Activated naive CD8-positive, alpha-beta T cell treated with anti-CD3 and anti-CD28 coated beads, Interleukin-2, amount 50 U/mL, for 24 hours (primary cell): ENCODE measurements at places on chromosomes 4 and X.

DNA sequence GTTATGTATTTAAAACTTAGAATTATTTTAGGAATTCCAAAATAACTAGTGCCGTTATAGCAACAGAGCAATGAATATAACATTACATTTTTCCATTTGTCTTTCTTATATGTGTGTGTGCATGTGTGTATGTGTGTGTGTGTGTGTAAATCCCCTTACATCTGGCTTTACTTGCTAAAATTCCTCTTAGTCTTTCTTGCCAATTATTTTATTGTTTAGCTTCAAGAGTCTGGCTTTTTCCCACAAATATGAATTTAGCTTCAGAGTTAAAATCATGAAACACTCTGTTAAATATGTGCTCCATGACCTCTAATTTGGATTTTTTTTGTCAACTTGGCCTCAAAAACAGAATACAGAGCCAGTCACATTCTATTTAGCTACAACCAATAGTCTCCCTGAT, 18.9 kb downstream of the FGF13 start:
- no peaks in the 10 kb centered on the region for H3K4me1 ChIP-seq
- no peak overlapping the region for H3K27ac ChIP-seq
- no peaks in the 10 kb centered on the region for H3K36me3 ChIP-seq
- no peak overlapping the region for H3K4me3 ChIP-seq

- H3K4me1 ChIP-seq: peaks cover 27% of the 10 kb centered on the region
- no peak for DNase-seq
- no peak overlapping the region for H3K4me3 ChIP-seq
- H3K27ac ChIP-seq: peak overlapping the region; percentile 1
- peaks cover 6% of the 10 kb centered on the region for H3K36me3 ChIP-seq
These were observed 6.2 kb downstream of the ARFIP1 start for GRCh38 chr4:152785639-152786615.

- H3K4me1 ChIP-seq: no peaks in the 10 kb centered on the region
- no peak for DNase-seq
- H3K36me3 ChIP-seq: no peaks in the 10 kb centered on the region
- H3K27me3 ChIP-seq: peaks cover 5% of the 10 kb centered on the region
- no peak overlapping the region for H3K27ac ChIP-seq
- H3K4me3 ChIP-seq: no peak overlapping the region
These were observed 316.1 kb upstream of the EMCN start for GRCh38 chr4:100833906-100834305.

DNA sequence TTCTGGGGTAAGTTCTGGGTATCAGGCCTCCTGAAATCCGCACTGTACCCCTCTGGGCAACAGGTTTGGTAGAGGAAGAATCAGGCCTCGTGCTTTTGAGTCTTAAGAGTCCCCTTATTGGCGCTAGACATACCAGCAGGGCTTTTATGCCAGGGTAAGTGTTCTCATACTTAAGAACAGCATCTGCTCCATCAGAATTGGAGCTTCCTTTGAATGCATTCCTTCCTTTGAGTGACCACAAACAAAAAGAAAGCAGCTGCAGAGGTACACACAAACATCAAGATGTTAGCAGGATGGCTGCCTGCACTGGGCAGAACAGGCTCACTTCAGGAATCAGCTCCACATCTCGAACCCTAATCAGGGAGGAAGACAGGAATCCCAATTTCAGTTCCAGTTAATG, 156.8 kb downstream of the MGST2 start:
- DNase-seq: no peak
- H3K4me1 ChIP-seq: no peaks in the 10 kb centered on the region
- no peak overlapping the region for H3K27ac ChIP-seq
- no peaks in the 10 kb centered on the region for H3K27me3 ChIP-seq
- no peak overlapping the region for H3K4me3 ChIP-seq
- H3K36me3 ChIP-seq: no peaks in the 10 kb centered on the region
